ENCODE measurements at places on chromosomes 3 and 15. TPM values are rescaled to one million over a fixed set of nuclear protein-coding genes. Genes with fewer than 3 reads are reported as not detected.

DNA sequence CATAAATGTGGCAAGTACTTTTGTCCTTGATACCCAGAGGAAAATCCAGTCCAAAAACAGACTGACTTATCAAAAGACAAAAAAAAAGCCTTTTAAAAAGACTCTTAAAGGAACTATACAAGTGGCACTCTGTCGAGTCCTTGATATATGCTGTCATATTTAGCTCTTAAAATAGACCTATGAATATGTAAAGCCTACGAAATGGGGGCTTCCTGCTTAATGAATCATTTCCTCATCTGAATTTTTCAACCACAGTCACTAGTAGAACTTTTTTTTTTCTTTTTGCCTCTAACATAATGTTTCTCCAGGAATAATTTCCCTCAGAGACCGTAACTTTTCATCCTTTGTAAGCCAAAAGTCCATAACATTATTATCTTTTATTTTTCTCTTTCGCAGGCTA lies 95.8 kb downstream of the P3H2 start:
- no peaks in the 10 kb centered on the region for H3K4me1 ChIP-seq
- no peak overlapping the region for H3K27ac ChIP-seq
- DNase-seq = no peak
- no peaks in the 10 kb centered on the region for H3K36me3 ChIP-seq
- no peaks in the 10 kb centered on the region for H3K27me3 ChIP-seq
- H3K4me3 ChIP-seq = no peak overlapping the region

IL17RD gene
- total RNA-seq = not detected

KLHL24 gene
- total RNA-seq = 144 TPM

- no peaks in the 10 kb centered on the region for H3K27me3 ChIP-seq
- peaks cover 15% of the 10 kb centered on the region for H3K4me1 ChIP-seq
- DNase-seq = no peak
- H3K36me3 ChIP-seq = no peaks in the 10 kb centered on the region
- H3K4me3 ChIP-seq = no peak overlapping the region
- H3K27ac ChIP-seq = no peak overlapping the region
Measured at GRCh38 chr3:127595303-127595702, 2.9 kb upstream of the MCM2 start.

MESP2 gene
- total RNA-seq = not detected

- H3K27ac ChIP-seq = no peak overlapping the region
- H3K36me3 ChIP-seq = no peaks in the 10 kb centered on the region
- no peaks in the 10 kb centered on the region for H3K27me3 ChIP-seq
- DNase-seq = no peak
Measured at GRCh38 chr3:117550766-117551165, 841.2 kb downstream of the TUSC7 start.
